Smooth muscle cell of trachea (primary cell): ENCODE measurements at places on chromosomes 16 and 17. TPM values are rescaled to one million over a fixed set of nuclear protein-coding genes. Genes with fewer than 3 reads are reported as not detected.

The TMC5 gene
- total RNA-seq = not detected in 2 replicates

The AHSP gene
- total RNA-seq = not detected in 2 replicates

The SLC52A1 gene
- total RNA-seq = under 0.01 TPM in 1 of 2 replicates, not detected in the other

The AGRP gene
- not detected in 2 replicates for total RNA-seq

The MYH13 gene
- total RNA-seq = not detected in 2 replicates

The ZNF423 gene
- 0.58 and 0.99 TPM in 2 replicates for total RNA-seq

The MSI2 gene
- total RNA-seq = 13.7 and 25.3 TPM in 2 replicates

The PSME3IP1 gene
- 41.4 and 89.7 TPM in 2 replicates for total RNA-seq

The BIRC5 gene
- 12.6 and 90.8 TPM in 2 replicates for total RNA-seq

The NOTUM gene
- total RNA-seq = 0.99 TPM in 1 of 2 replicates, not detected in the other

The MPP2 gene
- total RNA-seq = 4.3 and 7.4 TPM in 2 replicates
